ENCODE measurements at places on chromosomes 6 and 20.
A peak's percentile ranks its signal among the peaks of the same experiment; 100 is the strongest.

DNA sequence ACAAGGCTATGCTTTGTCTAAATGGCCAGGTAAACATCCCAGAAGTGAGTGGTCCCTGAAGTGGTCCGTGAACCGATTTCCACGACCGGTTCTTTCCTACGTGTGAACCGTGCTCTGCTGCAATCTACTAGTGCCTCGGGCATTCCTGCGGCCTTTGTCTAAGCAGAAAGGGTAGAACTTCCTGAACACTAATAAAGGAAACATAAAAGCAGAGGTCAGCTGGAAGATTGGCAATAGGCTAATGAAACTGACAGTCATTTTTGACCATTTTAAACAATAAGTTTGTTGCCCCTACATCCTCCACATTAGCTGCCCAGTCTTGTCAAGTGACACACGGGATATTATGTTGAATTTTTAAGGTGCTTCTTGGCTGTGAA lies 410.0 kb downstream of the PLCB1 start:
- no peak for DNase-seq

DNA sequence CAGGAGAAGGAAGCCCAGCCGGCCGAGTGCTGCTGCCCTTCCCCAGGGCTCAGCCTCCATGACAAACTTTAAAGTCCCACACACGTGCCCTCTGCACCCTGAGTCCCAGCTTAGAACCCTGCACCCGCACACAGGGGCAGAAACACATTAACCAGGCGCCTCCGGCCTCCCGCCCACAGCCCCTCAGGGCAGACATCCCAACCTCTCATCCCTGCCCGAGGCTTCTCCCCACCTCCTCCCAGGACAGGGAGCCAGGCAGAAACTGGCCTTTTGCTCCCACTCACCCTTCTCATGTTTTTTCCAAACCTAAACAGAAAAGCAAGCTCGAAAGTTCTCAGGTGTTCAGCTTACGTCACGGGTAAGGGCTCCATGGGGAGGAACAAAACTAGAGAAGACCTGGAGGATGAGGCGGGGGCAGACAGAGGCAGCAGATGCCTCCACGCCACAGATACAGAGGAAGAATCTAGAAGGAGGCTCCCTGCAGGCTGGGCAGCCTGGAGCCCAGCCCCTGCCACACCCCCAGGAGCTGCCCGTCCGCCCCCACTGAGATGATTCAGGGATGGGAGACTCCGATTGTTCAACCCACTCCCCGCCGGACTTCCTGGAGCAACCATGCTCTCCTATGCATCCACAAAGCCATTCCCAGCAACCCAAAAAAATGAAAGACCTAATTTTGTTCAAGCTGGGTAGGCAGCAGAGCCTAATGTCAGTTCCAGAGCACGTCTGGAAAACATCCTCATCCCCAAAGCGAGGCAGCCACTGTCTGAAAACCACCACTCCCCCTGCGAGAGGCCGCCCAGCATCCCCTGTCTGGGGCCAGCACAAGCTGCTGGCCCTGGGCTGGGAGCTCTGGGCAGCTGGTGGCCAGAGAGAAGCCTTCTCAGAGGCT lies 8.8 kb downstream of the KCNQ2 start:
- DNase-seq, result no peak

DNA sequence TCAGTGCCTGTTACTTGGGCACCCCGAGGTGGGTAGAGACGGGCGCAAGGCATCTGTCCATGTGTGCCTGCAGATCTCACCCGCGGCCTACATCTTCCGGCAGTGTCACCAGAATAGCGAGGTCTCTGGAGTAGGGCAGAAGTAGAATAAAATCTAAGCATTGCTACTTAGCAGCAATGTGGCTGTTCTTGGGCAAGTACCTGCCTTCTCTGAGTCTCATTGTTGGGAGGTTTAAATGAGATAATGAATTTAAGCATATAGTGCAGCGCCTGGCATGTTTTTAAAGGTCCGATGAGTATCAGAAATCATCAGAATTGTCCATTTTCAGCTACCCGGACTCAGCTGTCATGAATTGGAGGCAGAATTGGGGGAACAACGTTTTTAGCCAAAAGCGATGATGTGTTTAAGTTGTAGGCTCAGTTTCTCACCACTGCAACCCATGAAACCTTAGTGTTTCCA lies 800 bp downstream of the ABCC10 start:
- no peak for DNase-seq

- DNase-seq, result no peak
Measured at GRCh38 chr20:16575390-16576140, 2.3 kb upstream of the KIF16B start.

DNA sequence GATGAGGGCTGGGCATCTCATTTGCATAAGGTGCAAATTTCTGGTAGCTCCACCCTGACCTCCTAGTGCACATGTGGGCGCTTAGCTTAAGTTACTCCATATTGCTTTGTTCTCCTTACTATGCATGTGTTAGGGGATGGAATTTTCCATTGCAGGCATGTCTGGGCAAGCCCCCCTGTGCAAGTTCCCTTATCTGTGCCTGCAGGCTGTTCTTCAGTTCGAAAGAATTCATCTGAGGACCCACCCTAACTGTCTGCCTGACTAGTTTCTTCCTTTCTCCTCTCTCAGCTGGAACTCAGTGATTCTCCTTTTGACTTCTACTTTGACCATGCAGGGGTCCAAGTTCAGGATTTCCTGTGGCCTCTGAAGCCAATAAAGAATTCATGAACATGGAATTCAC lies 30.2 kb downstream of the CCDC170 start:
- DNase-seq, result no peak

DNA sequence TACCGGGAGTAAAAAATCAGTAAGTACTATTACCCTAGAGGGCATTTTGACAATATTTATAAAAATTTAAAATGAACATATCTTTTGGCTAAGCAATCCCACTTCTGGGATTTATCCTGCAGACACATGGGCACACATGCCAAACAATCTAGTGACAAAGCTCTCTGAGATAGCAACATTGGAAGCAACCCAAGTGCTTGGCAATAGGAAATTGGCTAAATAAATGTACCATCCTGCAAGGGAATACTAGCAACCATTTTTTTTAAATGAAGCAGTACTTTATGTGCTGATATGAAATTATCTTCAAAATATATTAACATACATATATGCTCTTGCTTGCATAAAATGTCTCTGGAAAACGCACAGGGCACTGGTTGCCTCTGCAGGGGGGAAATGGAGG lies 133.8 kb downstream of the SNX5 start:
- DNase-seq, result no peak

GRCh38 chr6:133951881-133952814 lies 876 bp upstream of the TBPL1 start:
- DNase-seq, result peak; percentile 11

Measured in ascending aorta (tissue), 2 donors.